ENCODE measurements at places on chromosomes 1 and 21.
A peak's percentile ranks its signal among the peaks of the same experiment; 100 is the strongest.

GRCh38 chr1:57192222-57192621 is 226.4 kb upstream of the C8B start:
- no peak for DNase-seq

- DNase-seq: no peak
These were observed 76.5 kb upstream of the NFIA start for GRCh38 chr1:61005614-61006580.

DNA sequence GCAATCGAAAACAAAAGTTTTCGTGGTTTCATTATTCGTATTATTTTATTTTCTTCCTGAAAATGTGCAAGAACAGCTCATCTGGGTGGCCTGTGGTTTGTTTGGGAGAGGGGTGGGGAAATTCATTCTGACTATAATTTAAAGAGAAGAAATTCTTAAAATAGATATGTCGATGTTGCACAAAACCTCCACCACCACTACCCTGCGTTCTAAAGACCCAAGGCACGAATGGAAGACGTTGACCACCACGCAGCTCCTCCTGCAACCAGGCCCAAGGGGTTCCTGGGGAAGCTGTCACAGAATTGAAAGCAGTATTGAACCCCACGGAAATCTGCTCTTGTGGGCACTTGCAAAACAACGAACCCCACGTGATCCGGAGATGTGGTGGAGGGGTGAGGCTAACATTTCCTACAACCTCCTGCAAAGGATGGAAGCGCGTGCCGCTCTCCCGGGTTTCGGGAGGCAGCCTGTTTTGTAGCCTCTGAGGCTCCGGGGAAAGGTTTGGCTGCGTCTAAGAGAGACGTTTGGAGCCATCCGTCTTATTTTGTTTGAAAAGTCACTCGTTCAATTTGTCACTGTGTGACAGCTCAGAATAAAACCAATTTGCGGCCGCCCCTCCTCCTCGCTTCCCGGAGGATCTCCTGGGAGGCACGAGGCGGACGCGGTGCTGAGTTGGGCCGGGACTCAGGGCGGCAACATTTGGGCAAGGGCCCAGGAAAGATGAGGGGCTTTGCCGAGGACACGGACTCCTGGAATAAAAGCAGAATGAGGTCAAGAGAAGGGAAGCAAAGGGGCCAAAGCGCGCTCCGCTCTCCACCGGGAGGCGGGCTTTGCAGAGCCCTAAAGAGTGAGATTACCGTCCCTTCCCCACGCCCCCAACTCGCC is 810 bp upstream of the HLX start:
- no peak for DNase-seq

DNA sequence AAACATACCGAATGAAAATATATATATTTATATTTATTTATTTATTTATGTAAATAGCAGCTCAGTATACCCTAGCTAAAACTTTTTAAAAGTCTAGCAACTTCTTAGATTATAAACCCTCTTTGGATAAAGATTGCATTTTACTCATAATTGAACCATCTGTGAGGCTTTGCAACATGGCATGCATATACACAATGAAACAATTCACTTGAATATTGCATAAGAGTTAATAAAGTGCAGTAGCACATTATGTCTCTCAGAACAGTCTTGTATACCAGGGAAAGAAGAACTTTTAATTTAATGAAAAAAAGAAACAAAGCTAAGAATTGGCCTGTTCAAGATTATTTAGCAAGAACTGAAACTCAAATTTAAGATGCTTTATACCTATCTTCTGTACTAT is 1363.9 kb upstream of the ADGRL2 start:
- no peak for DNase-seq

GRCh38 chr1:68808351-68808750 is 311.5 kb upstream of the DEPDC1 start:
- peak; percentile 2 for DNase-seq

Measured in NCI-H2029 (cell line).